ENCODE measurements at places on chromosomes 1 and 21.

GRCh38 chr1:210214573-210215409 is 17.8 kb upstream of the SERTAD4 start:
- DNase-seq: no peak

GRCh38 chr1:31593136-31593665 is 16.9 kb downstream of the TINAGL1 start:
- no peak for DNase-seq

- no peak for DNase-seq
Measured at GRCh38 chr21:41156142-41156541, 11.8 kb upstream of the BACE2 start.

GRCh38 chr21:36209626-36210171 is 53.1 kb downstream of the DOP1B start:
- no peak for DNase-seq

DNA sequence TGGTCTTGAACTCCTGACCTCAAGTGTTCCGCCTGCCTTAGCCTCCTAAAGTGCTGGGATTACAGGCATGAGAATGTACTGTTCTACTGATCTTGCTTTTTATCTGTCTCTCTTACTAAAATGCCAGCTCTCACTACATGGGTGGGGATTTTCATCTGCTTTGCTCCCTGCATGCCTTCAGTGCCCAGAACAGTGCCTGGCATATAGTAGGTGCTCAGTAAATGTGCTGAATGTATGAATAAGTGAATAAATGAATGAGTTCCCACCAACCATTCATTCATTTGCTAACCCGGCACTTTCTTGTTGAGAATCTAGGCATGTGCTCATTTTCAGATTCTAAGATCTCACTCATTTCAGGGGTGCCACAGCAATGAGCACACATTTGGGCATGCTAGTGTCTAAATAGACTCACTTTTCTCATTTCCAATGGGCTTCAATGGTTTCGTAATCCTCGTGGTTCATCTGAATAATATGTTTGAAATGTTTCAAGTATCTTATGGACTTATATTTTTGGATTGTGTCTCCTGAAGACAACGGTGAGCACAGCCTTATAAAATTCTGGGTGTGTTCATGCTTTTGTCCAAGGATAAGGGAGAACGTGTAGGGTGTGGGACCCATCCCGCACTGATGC is 7.6 kb downstream of the DHRS3 start:
- DNase-seq: no peak

DNA sequence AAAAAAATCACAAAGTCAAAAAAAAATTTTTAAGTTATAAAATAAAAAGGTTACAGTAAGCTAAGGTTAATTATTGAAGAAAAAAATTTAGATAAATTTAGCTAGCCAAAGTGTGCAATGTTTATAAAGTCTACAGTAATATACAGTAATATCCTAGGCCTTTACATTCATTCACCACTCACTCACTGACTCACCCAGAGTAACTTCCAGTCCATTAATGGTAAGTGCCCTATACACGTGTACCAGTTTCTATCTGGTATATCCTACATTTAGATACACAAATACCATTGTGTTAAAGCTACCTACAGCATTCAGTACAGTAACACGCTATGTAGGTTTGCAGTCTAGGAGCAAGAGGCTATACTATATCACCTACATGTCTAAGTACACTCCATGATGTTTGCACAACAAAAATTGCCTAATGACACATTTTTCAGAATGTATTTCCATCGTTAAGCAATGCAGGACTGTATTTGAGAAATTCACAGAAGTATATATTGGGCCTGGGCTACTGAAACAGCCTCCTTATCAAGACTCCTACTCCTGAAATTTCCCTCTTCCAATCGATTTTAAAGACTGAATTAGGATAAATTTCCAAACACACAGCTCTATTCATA is 155.1 kb downstream of the COP1 start:
- no peak for DNase-seq

- no peak for DNase-seq
Measured at GRCh38 chr1:240322943-240323342, 231.3 kb downstream of the FMN2 start.

- DNase-seq: no peak
Measured at GRCh38 chr1:89610457-89611011, 22.4 kb upstream of the LRRC8C start.

DNA sequence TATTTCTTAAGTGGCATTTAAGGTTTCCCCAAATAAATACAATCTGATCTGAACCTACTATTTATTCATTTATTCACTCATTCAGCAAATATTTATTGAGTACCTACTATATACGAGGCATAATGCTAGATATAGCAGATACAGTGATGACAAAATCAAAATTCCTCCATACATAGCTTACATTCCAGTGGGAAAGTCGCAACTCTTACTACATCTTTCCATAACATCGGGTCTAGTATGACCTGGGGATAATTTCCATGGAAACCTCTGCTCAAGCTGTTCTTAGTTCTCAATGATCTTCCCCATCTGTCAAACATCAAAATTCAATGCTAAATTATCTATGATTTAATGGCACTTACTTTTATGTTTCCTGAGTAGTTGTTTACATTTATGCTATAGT is 70.8 kb upstream of the PRKACB start:
- DNase-seq: no peak

DNA sequence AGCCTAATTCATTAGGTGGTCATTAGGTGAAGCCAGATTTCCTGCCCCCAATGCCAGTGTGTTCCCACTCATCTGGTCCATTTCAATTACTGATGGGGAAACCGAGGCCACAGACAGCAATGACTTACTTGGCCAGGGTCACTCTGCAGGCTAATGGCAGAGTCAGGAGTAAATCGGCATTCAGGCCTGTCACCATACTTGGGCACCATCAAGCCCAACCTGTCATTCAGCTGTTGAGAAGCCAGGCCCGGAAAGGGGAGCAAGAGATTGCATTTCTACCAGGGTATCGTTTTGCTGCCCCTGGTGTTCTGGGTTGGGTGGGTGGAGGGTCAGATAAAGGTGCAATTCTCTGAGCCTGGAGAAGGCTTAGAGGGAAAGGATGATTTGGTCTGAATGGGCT is 8.0 kb upstream of the TMEM61 start:
- no peak for DNase-seq

DNA sequence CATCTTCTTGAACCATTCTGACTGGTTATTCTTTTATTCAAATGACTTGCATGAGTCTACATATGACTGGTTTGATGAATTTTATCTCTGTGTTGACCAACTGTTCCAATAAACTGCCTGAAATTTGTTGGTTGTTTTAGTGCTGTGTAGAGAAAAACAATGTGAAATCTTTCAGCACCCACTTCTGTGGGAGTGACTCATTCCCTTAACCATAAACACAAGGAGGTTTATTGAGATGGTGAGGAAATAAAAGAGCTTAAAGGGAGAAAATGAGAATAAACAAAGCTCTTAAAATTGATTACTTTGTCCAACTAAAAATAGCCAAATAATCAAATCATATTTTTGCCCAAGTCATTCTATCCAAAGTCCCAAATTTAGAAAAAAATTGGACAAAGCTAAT is 341.1 kb downstream of the TGFB2 start:
- DNase-seq: no peak

- no peak for DNase-seq
Measured at GRCh38 chr21:34537838-34538237, 25.8 kb upstream of the KCNE1 start.

DNA sequence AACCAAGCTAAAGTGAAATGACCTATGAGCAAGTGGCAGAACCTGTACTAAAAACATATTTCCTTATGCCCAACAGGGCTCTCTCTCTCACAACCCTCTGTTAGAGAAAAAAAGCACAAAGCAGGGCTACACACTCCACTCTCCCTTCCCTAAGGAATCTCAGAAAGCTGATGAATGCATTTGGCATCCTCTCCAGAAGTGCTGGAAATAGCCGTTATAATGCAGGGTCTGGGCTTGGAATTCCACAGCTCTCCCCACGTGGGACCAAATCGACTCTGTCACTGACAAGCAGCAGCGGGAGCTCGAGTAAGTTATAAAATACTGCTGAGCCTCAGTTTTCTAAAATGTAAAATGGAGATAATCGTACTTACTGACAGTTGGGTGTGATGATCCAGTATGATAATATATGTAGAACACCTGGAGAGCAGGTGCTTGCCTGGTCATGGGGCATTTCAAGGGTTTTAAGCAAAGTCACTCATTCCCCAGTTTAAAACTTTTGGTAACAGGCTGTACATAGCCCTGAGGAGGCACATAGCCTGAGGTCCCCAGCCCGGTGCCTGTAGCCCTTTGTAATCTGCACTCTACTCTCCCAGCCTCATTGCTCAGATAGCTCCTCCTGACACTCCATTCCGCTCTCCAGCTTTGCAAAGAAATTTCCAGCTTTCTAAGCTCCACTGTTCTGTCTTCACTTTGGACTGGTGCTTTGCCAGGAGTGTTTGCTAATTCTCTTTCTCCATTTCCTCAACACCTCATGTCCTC is 175.6 kb upstream of the DAB1 start:
- DNase-seq: no peak

- no peak for DNase-seq
Measured at GRCh38 chr21:41442481-41443186, 16.6 kb downstream of the MX1 start.

DNA sequence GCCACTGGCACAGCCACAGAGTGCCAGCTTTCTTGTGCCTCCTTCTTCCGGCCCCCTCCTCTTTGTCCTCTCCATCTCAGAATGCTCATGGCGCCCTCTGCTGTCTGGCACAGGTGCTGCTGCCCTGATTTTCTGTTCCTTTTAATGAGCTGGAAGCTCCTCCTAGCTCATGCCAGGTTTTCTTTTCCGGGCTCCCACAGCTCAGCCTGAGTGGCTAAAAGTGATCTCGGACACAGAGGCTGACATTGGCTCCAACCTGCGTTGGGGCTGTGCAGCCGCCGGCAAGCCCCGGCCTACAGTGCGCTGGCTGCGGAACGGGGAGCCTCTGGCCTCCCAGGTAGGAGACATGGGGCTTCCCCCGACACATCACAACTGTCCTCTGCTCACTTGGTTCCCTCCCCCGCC is 18.7 kb downstream of the CNTN2 start:
- DNase-seq: no peak

DNA sequence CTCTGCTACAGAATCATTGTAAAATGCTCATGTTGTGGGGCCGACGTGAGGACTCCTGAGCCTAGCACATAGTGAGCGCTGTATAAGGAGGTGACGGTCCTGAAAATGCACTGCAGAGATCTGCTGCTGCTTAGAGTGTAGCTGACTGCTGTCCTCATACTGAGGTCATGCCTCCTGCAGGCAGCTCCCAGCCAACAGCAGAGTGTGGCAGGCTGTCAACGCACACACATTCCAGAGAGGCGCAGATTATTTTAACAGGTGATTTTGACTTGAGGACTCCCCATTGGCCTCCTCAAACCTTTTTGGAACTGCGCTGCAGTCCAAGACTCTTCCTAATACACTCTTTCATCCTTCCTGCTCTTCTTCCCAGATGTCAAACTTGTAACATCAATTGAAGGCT is 119.8 kb upstream of the KCNJ6 start:
- DNase-seq: no peak

DNA sequence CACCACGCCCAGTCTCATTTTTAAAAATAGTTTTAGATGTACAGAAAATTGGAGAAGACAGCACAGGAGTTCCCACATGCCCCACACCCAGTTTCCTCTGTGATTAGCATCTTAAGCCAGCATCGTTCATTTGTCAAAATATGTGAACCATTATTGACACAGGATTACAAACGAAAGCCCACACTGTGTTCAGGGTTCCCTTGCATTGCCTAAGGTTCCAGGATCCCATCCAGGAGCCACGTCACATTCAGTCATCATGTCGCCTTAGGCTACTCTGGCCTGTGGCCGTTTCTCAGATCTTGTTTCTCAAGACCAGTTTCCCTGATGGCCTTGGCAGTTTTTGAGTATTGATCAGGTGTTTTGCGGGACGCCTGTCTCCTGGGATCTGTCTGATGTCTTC is 34.7 kb upstream of the TNFRSF1B start:
- DNase-seq: no peak

- no peak for DNase-seq
Measured at GRCh38 chr1:76501136-76501535, 366.1 kb upstream of the ST6GALNAC5 start.

- DNase-seq: no peak
Measured at GRCh38 chr1:159315381-159315780, 13.2 kb downstream of the FCER1A start.

- no peak for DNase-seq
Measured at GRCh38 chr1:163038928-163039706, 30.0 kb upstream of the RGS4 start.

DNA sequence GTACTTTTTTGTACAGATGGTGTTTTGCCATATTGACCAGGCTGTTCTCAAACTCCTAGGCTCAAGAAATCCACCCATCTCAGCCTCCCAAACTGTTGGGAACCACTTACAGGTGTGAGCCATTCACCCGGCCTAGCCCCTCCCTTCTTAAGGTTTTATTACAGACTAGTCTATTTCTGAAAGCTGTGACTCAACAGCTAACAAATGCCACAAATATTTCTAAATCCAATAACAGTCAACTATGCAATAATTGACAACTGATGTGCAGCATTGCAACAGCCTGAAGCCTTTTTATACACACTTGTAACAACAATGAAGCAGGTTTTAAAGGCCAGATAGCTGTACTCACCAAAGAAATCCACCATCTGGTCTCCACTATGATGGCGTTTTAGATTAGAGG is 51.4 kb downstream of the GRIK1 start:
- DNase-seq: peak; percentile 51

Measured in SIG-M5 (cell line).